Umbilical cord (tissue), 2 donors: ENCODE measurements at places on chromosomes 2 and 18. TPM values are rescaled to one million over a fixed set of nuclear protein-coding genes. Genes with fewer than 3 reads are reported as not detected.

The C2orf80 gene
- total RNA-seq, result not detected

DNA sequence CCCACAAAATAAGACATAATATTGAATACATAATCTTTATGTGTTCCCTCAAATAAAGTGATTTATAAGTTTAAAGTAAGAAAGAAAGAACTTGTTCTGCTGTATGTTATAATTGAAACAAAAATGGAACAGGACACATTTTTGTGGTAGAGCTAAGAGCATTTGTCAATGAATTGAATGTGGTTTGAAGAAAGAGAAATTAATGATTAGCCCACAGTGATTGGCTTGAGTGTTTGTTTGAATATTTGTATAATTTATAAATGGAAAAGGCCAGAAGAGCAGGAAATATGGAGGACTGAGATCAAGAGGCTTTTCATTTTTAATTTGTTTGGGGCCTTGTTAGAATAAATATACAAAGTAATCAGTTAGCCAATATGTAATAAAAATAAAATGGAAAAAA, 395.1 kb upstream of the CDH19 start:
- DNase-seq, result no peak

- DNase-seq, result peak; percentile 2
These were observed 139.5 kb upstream of the LRATD1 start for GRCh38 chr2:14492920-14493503.

GRCh38 chr2:234827096-234827860, 124.5 kb upstream of the SH3BP4 start:
- DNase-seq, result no peak

DNA sequence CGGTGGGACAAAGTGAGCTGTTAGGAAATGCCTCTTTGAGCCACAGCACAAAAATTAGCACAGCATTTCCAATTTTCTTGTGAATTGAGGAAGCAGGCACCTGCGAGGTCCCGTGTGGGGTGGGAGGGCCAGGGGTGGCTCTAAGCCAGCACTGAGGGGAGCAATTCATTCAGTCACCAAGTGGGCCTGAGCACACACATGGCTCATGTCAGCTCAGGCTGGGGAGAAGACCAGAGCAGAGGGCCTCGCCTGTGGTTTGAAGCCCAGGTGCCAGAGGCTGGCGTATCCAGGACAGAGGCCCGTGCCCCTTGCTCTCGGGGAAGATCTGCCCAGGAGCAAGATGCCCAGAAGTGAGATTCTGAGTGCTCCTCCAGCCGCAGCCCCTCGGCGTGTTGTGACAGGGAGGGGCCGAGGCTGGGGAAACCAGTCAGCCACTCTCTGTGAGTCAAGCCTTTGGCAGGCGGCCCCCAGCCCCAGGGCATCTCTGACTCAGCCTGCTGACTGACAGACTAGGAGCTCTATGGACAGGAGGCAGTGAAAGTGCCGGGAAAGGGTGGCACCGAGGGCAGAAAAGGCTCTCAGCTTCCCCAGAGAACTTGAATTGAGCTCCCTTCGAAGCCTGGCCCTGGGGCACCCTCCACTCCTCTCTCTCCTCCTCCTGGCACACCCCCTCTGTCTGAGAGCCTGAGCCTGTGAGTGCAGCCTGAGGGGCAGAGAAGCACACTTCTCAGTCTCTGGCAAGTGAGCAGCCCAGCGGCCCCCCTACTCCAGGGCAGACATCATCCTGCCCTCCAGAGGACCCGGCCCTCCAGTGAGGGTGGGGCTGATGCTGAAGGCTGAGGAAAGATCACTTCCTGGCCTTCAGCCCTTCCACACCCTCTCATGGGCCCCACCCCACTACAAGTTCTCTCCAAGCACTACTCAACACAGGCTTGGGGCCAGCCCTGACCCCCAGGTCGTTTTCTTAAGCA, 32.3 kb downstream of the CYP26B1 start:
- DNase-seq, result peak; percentile 83

- DNase-seq, result peak; percentile 56
These were observed 99.4 kb upstream of the RASGRP3 start for GRCh38 chr2:33377048-33377447.

- DNase-seq, result no peak
These were observed 98.2 kb upstream of the FZD5 start for GRCh38 chr2:207867905-207868304.

GRCh38 chr2:218015586-218016521, 13.1 kb upstream of the TNS1 start:
- DNase-seq, result no peak

DNA sequence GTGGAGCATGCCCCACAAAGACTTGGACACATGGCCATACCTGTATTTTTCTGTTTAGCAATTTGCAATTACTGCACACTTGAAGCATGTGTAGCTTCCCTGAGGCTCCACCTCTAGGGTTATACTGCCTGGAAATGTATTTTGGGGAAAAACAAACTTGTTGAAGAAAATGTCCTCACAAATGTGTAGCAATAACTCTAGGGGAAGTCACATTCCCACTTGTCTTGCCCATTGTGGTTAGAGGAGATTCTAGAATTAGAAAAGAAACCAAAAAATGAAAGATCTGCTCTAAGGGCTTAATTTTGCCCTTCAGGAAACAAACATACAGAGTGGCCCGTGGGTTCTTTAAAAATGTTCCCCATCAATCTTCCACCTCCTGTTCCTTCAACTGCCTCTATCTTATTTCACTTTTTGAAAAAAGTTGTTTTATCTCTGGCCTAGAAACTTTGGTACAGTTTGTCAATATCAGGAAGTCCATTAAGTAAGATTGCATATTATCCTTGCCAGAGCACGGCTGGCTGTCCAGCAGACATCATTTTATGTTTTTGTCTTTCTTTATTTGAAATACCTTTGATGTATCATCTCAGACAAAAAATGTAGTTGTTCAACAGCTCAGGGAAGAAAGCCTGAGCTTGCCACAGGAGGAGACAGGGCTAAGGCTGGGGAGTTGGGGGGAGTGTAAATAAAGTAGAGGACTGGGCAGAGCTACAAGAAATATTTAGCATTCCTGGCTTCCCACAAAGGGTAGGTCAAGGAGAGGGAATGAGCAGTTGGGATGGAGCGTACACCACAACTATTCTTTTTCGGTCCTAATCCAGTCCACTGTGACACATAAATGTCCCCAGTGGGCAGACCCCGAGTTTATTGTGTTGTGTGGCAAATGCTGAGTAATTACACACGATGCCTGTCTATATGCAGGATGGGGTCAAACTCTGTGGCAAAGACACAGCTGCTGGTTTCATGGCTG, 96.8 kb upstream of the CDC42EP3 start:
- DNase-seq, result peak; percentile 80

The RTN4 gene
- 92.9 TPM for total RNA-seq

DNA sequence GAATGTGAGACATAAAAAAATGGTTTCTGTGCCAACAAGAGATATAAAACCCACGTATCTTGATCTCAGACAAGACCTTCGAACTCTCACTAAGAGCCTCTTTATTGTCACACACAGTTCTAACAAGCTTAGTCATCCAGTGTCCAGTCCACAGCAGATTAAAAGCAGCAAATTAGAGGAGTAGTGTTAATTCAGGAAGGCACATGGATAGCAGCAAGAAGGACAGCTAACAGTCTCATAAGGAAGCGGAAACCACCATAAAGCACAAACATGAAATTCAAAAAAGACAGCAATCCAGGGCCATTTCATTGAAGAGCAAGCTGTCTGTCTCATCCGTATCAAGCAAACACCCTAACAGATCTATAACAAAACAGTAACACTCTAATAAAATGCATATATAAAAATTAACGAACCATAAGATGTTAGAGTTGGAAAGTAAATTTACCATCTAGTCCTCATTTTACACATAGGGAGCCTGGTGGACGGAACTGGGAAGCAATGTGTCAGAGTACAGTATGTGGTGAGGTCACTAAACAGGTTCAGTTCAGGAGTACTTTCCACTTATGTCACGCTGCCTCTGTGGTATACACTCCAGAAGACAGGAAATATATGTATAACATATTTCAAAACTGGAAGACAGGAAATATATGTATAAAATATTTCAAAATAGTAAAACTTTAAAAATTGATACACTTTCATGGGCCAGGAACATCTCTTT, 18.3 kb downstream of the AAK1 start:
- DNase-seq, result no peak

The NGEF gene
- 1.2 TPM for total RNA-seq

The FBLN7 gene
- 1.2 TPM for total RNA-seq

GRCh38 chr2:32357318-32358110, 691 bp downstream of the BIRC6 start:
- DNase-seq, result peak; percentile 41

DNA sequence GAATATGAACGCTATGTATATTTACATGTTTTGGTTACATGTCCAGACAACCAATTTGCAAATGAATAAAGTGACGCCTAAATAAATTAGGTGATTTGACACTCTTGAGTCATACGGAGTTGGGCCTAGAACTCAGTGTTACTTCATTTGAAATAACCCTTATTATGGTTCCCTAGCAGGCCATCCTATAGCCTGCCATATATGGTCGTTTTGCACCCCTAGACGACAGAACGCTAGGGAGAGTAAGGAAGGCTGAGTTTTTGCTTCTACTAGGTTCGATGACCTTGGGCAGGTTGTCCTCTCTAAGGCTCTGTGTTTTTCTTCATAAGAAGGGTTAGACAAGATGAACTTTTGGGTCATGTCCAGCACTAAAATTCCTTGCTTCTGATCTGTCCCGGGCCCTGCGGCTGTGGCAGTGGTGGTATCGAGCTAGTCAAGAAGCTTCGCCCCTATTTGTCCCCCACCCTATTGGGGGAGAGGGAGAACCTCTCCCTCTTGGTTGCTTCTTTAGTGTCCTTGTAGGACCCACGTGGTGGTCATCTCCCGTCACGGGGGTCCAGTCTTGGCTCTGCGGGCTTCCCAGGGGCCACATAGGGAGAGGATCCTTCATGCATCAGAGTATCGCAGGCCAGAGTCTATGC, 574 bp upstream of the EML4 start:
- no peak for DNase-seq

DNA sequence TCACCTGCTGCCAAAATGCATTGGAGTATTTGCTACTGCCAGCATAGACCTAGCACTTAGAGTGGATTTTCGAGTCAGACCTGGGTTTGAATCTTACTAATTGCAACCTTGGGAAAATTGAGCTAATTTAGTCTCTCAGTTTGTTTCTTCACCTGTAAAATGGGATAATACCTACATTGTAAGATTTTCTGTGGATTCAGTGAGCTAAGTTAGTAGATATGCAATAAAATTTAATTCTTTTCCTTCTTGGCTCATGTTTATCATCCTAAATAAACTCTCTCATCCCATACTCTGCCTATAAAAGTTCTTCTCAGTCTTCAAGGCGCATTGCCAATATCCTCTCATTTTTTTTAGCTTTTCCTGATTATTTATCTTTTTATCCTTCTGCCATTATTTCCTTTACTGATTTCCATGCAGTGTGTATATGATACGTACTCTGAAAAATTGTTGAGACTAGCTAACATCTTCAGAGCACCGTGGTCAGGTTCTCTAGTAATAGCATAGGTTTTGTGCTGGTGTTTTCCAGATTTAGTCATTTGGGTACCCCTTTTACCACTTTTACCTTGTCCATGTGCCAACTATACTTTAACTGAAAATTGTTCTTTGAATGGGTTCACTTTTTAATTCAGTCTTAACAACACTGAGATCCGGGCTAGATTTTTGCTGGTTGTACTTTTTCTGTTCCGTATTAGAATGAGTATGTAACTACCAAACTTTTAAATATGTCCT, 7.3 kb downstream of the CEP192 start:
- no peak for DNase-seq

DNA sequence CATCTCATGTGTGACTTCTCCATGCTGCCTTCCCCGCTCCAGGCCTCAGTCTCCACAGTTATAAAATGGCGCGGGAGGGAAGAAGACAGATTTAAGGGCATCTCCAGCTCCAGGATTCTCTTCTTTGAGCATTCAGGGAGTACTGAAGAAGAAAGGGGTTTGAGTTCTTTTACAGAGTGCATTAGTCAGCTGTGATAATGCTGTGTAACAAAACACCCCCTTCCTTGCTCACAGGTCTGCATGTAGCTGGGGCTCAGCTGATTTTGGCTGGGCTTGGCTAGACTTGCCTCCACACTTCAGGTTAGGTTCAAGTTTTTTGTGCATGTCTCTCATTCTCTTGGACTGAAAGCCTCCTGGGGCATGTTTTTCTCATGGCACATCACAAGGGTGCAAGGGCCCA, 8.0 kb upstream of the SLC66A3 start:
- DNase-seq, result no peak

- DNase-seq, result no peak
These were observed 118.7 kb downstream of the LYPD6B start for GRCh38 chr2:149156971-149157740.

- peak; percentile 84 for DNase-seq
These were observed 20.9 kb downstream of the TMEM237 start for GRCh38 chr2:201622306-201622970.

GRCh38 chr2:3741867-3742602, 38.7 kb downstream of the DCDC2C start:
- DNase-seq, result no peak

The RTP5 gene
- 0.24 TPM for total RNA-seq

GRCh38 chr18:50720325-50720674, 99.5 kb downstream of the MRO start:
- DNase-seq, result no peak

DNA sequence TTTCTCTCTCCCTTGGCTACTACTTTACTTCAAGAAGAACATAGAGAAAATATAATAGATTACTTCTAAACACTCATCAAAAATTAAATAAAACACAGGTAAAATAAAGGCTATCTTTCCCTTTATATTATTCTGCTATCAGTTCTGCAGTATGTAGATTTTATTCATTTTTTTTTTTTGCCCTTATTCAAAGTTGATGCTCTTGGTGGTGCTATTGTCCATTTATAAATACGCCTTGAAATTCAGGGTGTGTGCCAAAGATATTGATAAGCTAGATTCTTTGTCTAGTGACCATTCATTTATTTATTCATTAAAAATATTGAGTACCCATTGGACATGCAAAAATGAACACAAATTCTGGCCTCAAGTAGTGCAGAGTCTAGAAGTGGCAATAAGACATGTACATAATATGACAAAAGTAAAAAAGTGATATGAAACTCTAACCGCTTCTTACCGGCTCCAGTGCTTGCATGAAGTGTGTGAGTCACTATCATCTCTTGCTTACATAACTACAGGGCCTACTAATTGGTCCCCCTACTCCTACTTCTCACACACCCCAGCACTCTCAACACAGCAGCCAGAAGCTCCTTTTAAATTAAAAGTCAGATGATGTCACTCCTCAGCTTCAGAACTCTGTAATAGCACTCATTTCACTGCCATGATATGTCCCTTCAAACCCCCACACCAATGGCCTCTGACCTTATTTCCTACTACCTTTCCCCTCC, 208.3 kb upstream of the FANCL start:
- DNase-seq, result no peak

DNA sequence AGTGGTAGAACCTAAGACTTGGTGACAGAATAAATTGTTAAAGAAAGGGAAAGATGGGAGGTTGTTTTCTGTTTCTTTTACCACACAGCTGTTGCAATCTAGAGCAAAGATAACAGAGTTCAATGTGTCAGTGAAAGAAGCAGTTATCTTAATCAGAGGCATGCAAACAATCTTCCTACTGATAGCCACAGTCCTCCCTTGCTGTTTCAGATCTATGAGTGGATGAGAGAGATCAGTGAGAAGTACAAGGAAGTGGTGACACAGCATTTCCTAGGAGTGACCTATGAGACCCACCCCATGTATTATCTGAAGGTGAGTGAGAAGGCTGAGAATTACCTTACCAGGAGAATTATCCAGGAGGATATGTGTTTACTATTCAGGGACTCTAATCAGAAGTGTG, 15.9 kb downstream of the CPO start:
- peak; percentile 22 for DNase-seq
